Stimulated activated CD4-positive, alpha-beta T cell treated with anti-CD3 and anti-CD28 coated beads, Interleukin-1b, Interleukin-23, amount 100 ng/mL, for 24 hours (primary cell): ENCODE measurements at places on chromosomes 1 and 21.
A peak's percentile ranks its signal among the peaks of the same experiment; 100 is the strongest.

GRCh38 chr1:88780485-88780884 is 96.4 kb downstream of the PKN2 start:
- DNase-seq = no peak

- DNase-seq = peak; percentile 39
Observed at GRCh38 chr1:1144122-1144842, 28.4 kb upstream of the C1orf159 start.

- no peak for DNase-seq
Observed at GRCh38 chr1:153792631-153793041, 17.4 kb downstream of the SLC27A3 start.

- DNase-seq = no peak
Observed at GRCh38 chr1:50981741-50982140, 11.7 kb downstream of the CDKN2C start.

DNA sequence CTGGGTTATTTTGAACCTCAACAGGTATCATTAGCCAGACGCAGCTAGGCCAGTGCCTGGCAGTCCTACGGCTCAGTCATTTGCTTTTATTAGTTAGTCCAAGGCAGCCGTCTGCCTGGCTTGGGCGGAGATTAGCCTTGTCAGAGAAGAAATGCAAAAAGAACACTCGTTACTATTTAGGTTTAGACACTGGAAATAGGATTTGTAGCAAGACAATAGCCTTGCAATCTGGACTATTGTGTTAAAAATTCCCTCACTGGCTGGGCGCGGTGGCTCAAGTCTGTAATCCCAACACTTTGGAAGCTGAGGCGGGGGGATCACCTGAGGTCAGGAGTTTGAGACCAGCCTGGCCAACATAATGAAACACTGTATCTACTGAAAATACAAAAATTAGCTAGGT is 11.0 kb upstream of the PRKCZ start:
- DNase-seq = no peak

- no peak for DNase-seq
Observed at GRCh38 chr21:46268371-46268770, 17.0 kb downstream of the MCM3AP start.

GRCh38 chr1:75449998-75450397 is 160.9 kb downstream of the SLC44A5 start:
- no peak for DNase-seq

DNA sequence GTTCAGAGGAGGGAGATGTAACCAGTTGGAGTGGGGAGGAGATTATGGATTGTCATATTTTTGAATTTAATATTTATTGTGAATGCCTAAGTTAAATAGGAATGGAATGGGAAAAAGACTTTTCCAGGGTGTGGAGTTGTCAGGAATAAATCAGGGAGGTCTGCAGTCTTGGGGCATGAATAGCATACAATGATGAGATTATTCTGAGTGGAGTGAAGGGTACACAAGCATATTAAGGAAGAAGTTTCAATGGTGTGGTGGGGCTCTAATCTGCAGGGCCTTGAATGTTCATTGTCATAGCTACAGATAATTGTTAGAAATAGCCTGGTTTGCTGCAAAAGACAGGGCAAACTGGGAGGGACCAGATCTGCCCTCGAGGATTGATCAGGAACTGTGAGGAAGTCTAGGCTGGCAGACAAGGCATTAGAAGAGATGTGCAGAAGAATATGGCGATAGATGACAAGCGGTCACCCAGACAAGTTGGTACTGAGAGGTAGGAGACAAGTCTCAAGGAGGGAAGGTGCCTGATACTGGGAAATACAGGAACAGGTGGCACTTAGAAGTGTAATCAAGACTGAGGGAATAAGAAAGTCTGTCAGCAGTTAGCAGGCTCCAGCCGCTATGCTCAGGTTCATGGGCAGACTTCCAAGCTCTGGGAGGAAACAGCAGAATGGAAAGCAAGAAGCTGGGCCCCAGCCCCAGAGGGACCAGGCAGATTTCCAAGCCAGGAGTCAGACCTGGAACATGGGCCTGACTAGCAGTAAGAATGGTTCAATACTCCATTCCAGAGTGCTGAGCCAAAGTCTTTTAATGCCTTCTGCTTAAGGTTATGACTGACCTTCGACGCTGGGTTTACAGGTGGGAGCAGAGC is 20.9 kb upstream of the RGL1 start:
- DNase-seq = no peak

DNA sequence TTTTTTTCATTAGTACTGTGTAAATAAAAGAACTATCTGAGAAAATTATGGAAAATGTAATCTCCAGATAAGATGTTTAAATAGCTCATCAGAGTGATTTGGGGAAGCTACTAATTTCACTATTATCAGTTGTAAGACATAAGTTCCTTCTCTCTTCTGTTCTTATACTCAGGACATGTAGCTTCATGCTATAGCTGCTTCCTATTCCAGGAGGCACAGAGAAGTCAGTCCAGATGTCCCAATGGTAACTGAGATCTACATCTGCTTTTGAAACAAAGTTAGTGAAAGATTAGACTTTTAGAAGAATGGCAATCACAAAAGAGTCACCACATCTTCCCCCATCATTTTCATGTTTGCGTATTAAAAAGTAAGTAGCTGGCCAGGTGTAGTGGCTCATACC is 5.6 kb downstream of the MAP3K21 start:
- no peak for DNase-seq

GRCh38 chr21:45593162-45594022 is 50.1 kb upstream of the PCBP3 start:
- DNase-seq = no peak

DNA sequence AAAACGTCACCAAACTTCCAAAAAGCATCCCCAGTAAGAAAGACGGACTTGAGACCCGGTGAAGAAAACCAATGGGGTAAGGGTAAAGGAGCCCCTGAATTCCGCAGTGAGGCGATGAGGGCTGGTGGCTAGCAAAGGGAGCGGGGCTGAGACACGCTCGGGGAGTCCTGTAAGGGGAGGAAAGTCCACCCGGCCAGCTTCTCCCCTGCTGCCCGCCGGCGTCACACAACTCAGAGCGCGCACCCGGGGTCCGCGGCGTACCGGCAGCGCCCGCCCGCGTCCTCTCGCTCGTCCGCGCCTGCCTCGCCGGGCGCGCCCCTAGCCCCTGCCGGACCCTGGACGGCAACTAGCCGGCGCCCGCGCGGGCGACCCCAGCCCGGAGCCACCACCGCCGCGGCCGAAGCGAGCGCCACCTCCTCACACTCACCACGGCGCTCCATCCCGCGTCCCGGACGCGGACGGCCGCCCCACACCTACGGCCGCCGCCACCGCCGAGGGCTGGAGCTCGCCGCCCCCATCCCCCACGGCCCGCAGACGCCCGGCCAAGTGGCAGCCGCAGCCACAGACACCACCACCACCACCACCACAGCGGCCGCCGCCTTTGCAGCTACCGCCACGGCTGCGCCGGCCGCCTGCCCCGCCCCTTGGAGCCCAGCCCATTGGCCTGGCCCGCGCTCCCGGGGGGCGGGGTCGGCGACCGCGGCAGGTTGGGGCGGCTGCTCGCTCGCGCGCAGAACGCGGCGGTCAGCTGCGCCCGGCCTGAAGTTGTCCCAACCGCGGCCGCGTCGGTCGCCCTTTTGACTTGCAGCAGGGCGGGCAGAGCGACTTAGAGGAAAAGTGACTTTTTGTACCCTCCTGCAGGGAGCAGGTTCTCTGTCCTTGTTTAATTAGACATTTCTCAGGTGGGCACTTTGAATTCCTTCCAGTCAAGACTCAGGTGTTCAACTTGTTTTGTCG is 10.0 kb upstream of the ARHGAP29 start:
- no peak for DNase-seq

GRCh38 chr1:14167884-14168283 is 430.6 kb upstream of the KAZN start:
- no peak for DNase-seq

DNA sequence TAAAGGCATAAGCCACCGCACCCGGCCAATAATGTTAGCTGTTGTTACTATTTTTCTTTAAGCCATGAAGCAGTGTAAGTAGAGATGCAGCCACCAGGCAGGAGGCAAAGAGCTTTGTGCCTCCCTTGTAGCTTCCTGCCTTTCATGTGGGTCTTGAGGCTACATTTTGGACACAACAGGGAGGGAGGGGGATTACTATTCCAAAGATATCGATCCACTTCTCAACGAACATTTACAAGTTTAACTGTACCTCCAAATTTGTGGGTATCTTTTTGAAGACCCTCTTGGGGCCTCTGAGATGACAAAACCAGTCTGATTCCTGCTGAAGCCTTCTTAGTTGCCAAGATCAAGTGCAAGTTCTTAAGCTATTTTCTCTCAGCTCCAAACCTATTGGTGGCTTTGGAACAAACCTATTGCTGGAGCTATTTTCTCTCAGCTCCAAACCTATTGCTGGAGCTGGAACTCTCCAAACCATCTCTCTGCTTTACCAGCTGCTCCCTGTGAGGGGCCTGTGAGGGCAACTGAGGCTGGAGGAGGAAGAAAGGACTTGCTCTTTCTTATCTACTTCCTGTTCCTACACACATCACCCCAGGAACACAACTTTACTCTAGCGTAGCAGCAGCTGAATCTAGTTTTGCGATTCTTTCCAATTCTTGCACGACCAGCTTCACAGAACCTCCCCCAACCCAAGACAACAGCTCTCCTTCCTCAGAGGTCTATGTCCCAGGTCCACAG is 16.1 kb upstream of the RCAN3 start:
- DNase-seq = no peak

DNA sequence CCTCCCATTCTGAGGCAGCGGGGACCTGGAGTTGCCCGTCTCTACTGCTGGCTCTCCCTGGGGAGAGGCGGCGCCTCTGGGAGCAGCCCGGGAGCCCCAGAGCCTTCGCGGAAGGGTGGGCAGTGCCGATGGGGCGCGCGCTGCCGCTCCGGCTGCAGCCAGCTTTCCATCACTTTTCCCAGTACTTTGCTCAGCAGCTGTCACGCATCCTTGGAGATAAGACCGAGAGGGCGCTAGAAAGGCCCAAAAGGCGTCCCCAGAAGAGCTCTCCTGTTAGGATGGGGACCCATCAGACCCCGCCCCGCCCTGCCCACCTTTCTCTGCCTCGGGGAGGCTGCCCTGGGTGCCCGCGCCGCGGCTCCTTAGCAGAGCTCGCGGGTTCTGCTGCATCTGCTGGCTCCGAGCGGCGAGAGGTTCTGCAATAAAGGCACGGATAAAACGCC is 534 bp downstream of the KCNH1 start:
- DNase-seq = peak; percentile 0

DNA sequence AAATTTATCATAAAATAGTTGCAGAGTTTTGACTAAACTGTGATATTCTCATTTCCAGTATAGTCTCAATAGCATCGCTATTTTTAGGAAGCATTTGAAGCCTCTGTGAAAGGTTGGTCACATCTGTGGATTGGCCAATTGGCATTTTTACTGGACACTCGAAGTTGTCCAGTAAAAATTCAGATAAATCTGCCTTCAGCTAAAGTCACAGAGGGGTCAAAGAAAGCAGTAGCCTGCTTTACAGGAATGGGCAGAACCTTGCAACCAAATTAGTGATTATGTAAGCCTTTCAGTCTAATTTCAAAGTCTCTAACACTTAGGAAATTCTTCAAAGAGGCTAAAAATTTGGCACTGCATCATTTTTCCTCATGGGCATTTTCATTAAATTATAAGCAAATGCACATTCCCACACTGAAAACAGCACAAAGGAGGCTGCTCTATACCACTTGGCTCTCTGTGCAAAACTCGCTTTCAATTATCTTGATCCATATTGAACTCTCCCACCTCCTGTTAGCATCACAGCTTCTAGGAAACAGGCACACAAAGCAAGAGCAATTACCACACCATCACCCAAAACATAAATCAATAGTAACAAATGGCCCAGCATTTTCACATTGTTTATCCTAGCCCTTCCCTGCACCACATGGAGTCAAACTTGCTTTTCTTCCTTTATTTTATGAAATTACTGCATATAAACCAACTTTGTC is 318.5 kb upstream of the DUSP10 start:
- no peak for DNase-seq

DNA sequence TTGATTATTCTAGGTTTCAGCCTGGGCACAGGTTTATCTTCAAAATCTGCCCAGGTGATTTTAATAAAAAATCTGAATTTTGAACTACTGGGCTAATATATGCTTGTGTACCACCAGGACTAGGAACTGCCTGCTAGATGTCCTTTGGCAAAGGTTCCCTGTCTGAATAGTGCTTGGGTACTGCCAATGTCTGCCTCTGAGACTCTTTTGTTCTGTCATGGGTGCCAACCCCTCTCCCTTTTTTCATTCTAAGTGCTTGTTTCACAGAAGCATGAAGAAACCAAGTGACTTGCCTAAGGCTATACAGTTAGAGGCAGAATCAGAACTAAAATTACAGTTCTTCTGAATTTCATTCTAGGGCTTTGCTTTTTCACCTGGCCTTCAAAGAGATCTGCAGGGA is 106.3 kb upstream of the CACHD1 start:
- no peak for DNase-seq

DNA sequence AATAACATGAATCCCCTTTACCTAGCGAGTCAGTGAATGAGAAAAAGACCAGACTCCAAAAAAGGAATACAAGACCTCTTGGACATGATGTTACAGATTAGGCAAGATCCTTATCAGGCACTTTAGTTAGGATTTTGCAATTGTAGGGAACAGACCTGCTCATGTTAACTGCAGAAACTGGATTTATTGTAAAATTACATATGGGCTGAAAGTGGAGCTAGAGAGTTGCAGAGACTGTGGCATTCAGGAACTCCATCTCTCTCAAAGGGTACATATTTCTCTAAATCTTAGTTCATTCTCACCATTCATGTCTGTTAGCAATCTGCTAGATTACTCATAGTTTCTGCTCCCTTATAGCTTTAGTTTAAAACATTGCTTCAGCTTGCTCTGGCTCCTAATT is 142.2 kb downstream of the PAPPA2 start:
- no peak for DNase-seq

DNA sequence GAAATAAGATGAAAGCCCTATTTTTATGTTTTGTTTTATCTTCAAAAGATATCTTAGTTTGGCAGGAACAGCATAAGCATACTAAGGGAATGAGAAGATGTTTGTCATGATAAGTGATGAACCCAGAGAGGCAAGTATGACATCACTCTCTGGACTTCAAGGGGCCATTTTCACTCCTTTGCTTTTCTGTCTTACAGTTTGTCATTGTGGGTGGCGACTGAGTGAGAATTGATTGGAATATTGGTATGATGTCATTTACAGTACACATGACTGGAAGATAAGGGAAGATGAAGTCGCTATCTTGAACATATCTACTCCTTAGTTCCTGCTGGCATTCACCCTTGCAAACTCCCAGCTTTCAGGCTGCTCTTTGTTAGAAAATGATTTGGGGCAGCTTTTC is 258.1 kb upstream of the RAB4A start:
- DNase-seq = no peak

DNA sequence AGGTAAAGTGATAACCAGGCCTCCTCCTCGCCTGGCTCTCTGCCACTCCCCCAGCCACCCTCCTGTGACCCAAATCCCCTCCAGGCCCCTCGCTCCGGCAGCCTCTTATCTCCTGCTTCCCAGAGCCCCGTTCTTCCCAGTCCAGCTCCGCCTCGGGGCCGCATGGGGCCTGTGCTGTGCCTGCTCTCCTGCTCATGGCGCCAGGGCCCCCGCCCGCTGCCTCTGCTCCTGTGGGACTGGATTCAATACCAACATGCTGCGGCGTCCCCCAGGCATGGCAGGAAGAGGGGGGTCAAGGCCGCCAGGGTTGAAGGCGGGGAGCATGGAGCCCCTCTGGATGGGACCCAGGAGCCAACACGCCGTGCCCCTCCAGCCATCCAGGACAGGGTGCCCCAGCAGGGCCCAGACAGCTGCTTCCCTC is 213.0 kb upstream of the VAMP3 start:
- DNase-seq = no peak

- DNase-seq = no peak
Observed at GRCh38 chr1:100643471-100644196, 75.9 kb upstream of the VCAM1 start.

- DNase-seq = no peak
Observed at GRCh38 chr1:79177844-79178243, 171.3 kb upstream of the ADGRL4 start.

GRCh38 chr21:24046829-24047443 is 1560.3 kb downstream of the MRPL39 start:
- DNase-seq = no peak
